ENCODE measurements at places on chromosomes 2 and 18.
A peak's percentile ranks its signal among the peaks of the same experiment; 100 is the strongest.

- DNase-seq = no peak
Observed at GRCh38 chr18:30676053-30676480, 366.5 kb downstream of the DSC3 start.

GRCh38 chr2:10481666-10482157 lies 33.6 kb upstream of the ODC1 start:
- DNase-seq = no peak

GRCh38 chr2:36530178-36530982 lies 67.6 kb downstream of the FEZ2 start:
- no peak for DNase-seq

GRCh38 chr2:56960581-56960980 lies 776.8 kb downstream of the CCDC85A start:
- DNase-seq = no peak

DNA sequence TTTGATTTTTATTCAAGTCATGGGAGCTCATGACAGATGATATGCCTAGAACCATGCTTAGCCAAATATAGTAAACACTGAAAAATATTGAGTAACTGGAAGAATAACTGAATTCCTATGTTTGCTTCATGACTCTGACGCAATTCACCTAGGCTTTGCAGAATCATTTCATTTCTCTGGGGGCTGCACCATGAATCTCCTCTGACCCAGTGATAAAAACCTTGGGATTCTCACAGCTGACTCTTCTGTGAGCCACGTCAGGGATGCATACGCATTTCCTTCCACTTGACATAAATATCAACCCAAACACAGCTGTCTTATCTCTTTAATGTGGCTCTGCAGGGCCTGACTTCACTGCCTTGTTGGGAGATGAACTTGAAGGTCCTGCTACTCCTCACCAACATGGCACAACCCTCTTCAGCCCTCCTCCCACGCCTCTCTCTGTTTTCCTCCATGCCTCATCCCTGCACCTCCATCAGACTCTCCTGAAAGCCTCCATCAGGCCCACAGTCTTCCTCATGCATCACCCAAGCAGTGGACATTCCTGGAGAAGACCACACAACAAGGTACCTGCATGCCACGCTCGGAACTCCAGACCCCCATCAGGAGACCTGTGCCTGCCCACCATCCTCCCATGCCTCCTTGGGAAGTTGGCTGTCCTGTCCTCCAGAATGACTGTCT lies 29.8 kb downstream of the COL6A3 start:
- no peak for DNase-seq

DNA sequence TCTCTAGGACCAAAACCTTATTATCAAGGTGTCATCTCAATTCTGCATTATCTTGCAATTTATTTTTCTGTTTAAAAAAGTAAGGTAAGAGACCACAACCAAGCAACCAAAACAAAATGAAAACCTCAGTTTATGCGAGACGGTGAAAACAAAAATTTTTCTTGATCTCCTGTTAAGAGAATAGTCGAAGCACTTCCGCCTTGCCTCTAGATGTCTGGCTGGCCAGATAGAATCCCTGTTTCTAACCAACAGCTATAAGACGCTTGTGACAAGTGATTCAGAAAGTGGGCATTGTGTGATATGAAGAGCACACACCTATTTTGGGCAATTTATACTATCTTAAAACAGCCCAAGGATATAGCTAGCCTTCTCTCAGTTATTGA lies 51.2 kb downstream of the MGAT5 start:
- no peak for DNase-seq

- DNase-seq = no peak
Observed at GRCh38 chr2:19195661-19196060, 162.8 kb downstream of the OSR1 start.

DNA sequence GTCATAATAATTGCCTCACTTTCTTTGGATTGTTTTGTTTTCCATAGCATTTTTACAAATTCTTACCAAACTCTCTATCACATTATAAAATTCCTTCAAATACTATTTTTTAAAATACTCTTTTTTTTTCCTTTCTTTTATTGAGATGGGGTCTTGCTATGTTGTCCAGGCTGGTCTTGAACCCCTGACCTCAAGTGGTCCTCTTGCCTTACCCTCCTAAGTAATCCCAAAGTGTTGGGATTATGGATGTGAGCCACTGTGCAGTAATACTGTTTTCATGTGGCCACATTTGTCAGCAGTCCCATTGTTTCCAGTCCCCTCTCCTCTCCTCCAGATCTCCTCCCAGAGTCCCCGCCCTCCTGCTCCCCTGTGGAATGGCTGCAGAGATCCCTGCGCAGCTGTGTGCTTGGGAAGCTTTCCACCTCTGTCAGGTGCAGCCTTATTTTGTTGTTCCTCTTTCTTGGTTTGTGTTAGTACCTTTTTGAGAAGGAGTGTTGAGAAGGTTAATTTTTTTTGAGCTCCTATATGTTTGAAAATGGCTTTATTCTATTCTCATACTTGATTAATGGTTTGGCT lies 227.3 kb downstream of the LOXHD1 start:
- DNase-seq = no peak

GRCh38 chr2:234245945-234246344 lies 195.4 kb downstream of the SPP2 start:
- DNase-seq = peak; percentile 88

GRCh38 chr2:68605939-68606338 lies 37.4 kb upstream of the PROKR1 start:
- DNase-seq = no peak

- DNase-seq = no peak
Observed at GRCh38 chr2:65700720-65701119, 268.3 kb upstream of the SPRED2 start.

DNA sequence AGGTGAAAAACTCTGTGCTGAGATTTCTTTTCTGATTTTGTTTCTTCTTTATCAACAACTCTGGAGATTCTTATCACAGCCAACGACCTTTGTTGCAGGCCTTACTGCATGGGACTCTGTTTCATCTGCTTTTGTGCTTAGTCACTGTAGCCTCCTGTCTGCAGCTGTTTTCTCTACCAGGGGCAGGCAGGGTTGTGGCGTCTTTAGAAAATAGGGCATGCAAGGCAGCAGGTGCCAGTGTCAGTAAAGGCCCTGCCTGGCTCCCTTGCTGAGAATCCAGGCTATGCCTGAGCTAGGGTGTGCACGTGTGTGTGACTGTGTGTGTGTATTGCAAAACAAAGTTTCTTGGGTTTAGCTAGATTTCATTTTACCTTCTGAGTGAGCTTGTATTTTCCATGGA lies 14.6 kb upstream of the SLC9A2 start:
- no peak for DNase-seq

- DNase-seq = peak; percentile 13
Observed at GRCh38 chr18:79136742-79137141, 67.5 kb downstream of the ATP9B start.

GRCh38 chr2:150663143-150663542 lies 175.7 kb upstream of the RND3 start:
- DNase-seq = peak; percentile 68

DNA sequence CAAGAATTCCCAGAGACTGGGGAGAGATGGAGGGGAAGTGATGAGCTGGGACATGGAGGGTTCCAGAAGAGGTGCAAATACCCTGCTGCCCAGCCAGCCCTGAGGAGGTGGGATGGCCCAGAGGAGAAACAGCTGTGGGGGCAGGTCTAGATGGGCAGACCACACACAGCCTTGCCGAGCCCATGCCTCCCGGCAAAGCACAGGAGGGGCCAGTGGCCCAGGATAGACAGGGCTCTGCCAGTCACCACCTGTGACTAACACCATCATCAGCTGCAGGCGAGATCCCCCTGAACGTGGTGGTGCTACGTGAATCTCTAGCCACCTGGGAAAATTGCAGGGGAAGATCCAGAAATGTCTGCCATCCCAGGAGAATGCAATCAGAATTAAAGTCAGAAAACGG lies 39.4 kb downstream of the SCTR start:
- no peak for DNase-seq

GRCh38 chr2:153195342-153195741 lies 283.2 kb downstream of the RPRM start:
- DNase-seq = no peak

GRCh38 chr18:77772177-77772576 lies 522.5 kb downstream of the GALR1 start:
- DNase-seq = peak; percentile 44

Data from Daoy (cell line).